Foreskin melanocyte (primary cell): ENCODE measurements at places on chromosomes 12 and 14.

DNA sequence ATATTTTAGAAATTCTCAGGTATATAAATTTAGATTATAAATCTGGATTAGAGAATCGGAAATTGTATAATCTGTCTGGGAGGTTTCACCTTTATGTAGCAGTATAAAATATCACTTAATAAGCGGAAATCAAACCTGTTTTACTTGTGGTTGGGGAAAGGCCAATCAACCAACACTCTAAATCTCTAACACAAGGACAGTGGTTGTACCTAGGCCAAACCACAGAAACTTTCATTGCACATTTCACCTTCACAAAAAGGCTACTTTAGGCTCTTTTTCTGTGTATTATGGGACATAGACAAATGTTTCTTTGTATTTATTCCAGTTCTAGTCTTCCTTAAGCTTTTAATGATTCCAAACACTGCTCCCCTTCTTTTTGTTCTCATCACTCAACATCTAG, 19.8 kb downstream of the ERH start:
- DNase-seq: no peak

GRCh38 chr12:4251216-4251891, 22.2 kb upstream of the CCND2 start:
- no peak for DNase-seq

DNA sequence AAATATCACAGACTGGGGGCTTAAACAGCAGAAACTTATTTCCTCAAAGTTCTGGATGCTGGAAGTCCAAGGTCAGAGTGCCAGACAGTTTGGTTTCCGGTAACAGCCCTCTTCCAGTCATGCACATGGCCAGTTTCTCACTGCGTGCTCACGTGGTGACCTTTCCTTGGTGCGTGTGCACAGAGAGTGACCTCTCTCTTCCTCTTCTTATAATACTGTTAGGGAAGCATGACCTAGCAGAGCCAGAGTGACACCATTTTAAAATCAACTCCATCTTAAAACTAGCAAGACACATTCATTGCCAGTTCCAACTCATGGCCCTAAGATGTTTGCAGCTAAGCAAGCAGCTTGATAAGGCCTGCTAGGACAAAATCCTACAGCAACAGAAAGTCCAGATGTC, 221.5 kb upstream of the DAAM1 start:
- DNase-seq: no peak

- no peak for DNase-seq
Observed at GRCh38 chr12:12902036-12902435, 10.7 kb downstream of the GPRC5A start.

DNA sequence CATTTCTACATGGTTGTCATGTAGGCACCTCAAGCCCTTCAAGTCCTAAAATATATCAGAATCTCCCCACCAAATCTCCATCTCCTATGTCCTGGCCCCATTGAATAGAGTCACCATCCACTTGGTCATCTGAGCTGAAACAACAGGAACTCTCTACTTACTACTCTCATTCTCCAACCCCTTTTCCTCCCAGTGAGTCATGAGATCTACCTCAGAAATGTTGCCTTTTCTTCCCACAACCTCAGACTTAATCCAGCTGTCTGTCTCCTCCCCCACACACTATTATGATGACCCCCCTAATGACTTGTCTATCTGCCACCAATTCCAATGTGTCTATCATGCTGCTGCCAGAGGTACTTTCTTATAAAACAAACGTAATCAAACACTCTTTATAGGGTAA, 72.3 kb upstream of the TMEM263 start:
- no peak for DNase-seq

GRCh38 chr14:99413911-99414310, 66.7 kb downstream of the SETD3 start:
- DNase-seq: no peak

GRCh38 chr14:56528927-56529326, 50.7 kb upstream of the TMEM260 start:
- no peak for DNase-seq

DNA sequence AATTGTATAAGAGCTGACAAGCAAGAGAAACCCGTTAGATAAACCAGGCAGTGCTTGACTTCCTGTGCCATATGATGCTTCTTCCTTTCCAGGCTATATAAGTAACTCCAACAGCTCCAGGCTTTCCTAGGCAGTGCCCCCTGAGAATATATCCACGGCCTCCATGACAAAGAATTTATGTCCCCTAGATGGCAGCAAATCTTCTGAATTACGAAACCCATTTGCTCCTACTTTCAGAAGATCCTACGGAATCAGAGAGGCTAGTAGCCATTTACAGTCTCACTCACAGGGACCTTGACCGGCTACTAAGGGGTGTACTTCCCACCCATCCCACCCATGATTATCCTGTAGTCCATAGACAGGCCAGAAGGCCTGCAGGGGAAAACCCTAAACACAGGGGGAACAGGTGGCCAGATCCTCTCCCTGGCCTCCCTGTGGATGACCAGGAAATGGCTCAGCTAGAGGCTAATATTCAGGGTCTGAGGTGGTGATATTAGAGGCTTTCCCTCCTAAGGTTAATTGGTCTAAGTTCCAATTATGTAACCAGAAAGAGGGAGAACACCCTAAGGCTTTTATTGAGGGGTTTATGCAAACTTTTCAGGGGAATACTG, 77.2 kb upstream of the DCD start:
- peak; percentile 9 for DNase-seq

GRCh38 chr12:75439930-75440329, 40.6 kb upstream of the GLIPR1 start:
- DNase-seq: no peak

DNA sequence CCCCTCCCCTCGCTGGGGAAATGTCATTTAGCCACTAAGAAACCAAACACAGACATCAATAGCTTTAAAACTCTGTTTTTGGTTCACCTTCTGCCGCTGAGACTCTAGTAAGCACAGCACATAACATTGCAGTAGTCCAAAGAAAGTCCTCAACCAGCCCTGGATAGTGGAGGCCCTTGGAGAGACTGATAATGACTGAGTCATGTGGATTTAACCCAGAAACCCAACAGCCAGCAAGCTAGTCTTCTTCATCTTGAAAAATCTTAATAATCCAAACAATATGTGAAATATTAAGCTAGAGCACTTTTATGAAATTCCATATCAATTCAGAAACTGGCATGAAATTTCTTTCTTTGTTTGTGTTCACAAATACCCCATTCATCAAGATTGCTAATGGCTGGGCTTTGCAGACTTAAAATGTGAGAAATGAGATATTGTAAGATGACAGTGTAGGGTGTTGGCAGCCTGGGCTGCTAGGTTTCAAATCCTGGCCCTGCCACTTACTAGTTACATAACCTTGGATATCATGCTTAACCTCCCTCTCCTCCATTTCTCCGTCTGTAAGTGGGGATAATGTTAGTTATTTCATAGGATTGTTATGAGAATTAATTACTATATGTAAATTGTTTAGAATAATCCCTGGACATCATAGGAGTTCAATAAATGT, 40.1 kb downstream of the RERG start:
- peak; percentile 29 for DNase-seq

DNA sequence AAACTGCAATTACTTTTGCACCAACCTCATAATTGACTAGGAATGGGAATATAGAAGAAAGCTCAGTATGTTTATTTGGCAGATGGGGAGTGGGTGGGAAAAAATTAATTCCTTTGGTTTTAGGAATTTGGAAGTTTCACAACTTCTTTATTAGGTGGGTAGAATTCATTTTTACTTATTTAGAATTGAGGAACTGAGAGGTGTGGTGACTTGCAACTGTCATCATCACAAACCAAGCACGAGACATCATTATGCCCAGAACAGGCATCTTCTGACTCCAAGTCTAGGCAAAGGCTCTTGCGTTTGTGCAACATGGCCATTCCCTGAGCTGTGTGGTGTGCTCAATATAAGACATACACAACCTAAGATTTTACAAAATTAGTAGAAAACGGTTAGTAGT, 380.0 kb downstream of the ATP23 start:
- DNase-seq: no peak

DNA sequence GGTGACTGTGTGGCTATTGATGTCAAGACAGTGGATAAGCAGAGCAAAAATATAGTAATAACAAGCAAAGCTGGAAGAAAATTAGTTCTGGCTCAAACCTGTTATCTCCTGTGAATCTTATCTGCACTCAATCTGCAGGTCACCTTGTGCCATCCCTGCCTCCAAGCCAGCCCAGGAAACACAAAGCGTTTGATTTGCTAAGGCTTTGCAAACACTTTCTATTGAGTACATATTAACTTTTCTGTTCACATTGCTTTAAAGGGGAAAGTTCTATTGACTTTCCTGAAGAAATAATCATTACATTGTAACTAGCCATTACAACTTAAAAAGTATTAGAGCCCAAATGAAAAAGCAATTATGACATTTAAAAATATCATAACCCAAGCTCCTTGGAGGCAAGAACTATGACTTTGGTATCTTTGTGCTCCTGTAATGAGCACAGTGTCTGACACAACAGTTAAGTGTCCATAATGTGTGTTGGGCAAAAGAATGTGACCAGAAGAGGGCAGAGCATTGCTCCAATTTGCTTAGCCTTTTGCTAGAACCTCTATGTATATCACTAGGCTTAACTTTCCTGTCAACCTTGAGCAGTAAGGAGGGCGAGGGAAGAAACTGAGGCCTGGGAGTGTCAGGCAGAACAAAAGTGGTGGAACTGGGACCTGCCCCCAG, 24.7 kb downstream of the SERPINA3 start:
- no peak for DNase-seq

DNA sequence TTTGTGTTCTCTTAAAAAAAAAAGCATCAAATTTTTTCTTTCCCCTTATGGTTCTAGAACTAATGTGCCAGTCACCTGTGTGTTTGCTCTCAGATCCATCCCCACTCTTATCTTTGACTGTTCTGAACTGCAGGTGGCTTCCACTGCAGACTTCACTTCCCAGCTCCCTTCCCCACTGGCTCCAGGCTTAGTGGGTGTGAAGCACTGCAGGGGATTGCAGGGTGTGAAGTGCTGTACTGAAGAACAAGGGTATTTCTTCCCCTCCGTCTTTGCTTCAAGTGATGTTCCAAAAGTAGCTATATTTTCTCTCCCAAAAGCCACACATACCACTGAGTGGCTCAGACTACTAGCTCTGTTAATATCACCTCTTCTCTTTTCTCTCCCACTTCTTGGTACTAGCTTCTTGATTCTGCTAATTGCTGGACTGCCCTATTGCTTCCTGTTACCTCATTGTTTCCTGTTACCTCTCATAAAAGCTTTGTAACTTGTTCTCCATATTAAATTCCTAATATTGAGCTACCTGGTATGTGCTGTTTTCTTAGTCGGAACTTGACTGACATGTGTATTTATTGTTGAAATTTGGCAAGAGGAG, 115.4 kb upstream of the PRICKLE1 start:
- no peak for DNase-seq

GRCh38 chr14:71411738-71412137, 504.5 kb downstream of the PCNX1 start:
- no peak for DNase-seq

DNA sequence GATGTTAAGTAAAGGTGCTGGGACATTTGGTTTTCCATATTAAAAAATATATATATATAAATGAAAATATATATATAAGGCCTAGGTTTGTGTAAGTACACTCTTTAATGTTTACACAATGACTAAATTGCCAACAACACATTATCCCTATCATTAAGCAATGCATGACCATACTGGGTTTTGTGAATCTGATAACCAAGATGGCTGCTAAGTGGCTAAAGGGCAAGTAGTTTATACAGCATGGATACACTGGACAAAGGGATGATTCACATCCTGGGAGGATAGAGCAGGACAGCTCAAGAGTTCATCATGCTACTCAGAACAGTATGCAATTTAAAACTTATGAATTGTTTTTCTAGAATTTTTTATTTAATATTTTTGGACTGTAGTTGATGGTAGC, 89.3 kb downstream of the FIGNL2 start:
- peak; percentile 66 for DNase-seq

DNA sequence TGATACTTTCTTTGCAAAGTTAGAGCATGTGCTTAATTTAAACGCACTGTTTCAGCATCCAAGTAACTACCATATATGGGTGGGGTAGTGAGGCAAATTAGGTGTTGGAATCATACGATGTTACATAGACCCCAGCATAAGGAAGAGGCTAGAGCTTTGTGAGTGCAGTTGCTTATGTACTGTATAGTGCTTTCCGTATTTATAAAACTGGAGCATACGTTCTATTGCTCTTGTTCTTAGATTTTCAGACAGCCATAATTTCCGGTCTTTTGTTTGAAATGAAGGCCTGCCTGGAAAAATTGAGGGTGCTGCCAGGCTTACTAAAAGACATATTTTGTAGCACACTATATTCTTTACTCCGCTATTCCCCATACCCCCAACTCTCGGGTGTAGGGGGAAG, 335.7 kb downstream of the FOXG1 start:
- no peak for DNase-seq

DNA sequence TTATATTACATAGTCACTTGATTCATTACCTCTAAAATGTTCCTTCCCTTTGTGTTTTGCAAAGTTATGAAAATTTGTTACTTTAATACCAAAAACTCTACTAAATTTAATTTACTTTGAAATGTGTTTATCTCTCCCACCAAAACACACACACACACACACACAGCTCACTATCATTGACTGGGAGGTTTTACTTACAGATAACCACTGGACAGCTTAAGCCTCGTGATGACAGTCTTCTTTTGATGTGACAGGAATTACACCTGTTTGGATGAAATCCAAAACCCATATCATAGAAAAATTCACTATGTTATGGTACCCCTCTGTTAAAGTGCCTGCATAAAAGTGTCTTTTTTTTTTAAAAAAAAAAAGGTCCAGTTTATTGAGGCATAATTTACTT, 15.6 kb downstream of the BBS10 start:
- DNase-seq: no peak
